ENCODE measurements at places on chromosomes 6 and 20.

- DNase-seq, result no peak
Measured at GRCh38 chr20:5660346-5660745, 89.9 kb upstream of the SHLD1 start.

DNA sequence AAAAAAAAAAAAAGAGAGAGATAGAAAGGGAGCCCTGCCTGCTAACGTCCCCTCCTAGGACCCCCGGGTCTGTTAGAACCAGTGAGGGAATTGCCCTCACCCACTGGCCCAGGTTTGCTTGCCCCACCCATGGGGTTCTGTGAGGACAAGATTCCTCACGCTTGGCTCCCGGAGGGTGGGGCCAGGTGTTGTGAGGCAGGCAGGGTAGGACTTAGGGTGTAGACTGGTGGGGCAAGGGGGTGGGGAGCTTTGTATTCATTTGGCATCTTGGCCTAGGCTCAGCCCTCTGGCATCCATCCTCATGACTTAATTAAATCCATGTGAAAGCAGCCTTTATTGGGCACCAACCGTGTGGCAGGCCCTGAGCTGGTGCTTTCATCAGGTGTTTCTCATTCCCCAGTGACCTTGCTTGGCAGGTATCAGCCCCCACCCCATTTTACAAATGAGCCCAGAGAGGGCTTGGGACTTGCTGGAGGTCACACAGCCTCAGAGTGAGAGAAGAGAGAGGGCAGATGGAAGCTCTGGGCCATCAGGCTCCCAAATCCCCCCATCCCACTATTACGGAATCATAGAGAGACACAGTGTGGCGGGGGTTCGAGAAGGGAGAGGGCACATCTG is 19.0 kb downstream of the RAB44 start:
- peak; percentile 87 for DNase-seq

DNA sequence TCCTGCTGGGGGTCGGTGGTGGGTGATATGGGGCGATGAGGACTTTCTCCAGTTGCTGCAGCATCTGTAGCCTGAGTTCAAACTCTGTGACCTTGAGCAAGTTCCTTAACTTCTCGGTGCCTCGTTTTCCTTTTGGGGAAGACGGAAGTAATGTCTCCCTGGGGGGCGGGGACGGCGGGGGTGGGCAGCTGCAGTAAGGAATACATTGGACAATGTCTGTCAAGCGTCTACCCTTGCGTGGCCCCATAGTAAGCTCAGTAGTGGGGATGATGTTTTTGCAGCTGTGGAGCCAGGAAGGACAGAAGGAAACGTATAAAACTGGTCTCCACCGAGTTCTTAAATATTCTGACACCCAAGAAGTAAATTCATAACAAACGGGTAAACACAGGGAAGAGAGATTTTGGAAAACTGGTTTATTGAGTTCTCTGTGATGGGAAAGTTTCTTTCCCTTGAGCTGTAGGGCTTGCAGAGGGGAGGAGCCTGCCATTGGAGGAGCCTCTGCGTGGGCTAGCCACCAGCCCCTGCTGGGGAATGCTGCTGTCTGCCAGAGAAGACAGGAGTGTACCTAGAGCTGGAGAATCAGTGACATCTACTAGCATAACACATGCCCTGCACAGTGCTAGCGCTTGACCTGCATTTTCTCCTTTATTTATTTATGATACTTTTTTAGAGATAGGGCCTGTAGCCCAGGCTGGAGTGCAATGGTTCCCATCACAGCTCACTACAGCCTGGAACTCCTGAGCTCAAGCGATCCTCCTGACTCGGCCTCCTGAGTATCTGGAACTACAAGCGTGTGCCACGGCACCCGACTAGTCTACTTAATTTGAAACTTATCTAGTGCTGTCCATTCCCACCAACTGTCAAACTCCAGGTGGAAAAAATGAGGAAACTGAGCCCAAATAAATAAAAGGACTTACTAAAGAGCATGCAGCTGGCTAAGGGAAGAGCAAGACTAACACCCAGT is 1.2 kb upstream of the ACSS1 start:
- DNase-seq, result no peak

DNA sequence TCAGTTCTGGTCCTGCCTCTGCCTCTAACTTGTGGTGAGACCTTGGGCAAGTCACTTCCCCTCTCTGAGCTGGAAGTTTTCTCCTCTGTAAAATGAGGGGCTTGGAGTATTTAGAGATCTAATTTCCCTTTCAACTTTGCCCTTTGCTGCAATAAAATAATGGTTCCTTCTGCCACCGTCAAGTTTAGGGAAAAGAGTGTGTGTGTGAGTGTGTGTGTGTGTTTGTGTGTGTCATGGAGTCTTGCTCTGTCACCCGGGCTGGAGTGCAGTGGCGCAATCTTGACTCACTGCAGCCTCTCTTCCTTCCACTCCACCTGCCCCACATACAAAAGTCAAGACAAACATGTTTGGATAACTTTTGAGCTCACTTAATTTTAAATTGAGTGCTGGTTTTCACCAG is 39.2 kb upstream of the PIM1 start:
- DNase-seq, result peak; percentile 83

DNA sequence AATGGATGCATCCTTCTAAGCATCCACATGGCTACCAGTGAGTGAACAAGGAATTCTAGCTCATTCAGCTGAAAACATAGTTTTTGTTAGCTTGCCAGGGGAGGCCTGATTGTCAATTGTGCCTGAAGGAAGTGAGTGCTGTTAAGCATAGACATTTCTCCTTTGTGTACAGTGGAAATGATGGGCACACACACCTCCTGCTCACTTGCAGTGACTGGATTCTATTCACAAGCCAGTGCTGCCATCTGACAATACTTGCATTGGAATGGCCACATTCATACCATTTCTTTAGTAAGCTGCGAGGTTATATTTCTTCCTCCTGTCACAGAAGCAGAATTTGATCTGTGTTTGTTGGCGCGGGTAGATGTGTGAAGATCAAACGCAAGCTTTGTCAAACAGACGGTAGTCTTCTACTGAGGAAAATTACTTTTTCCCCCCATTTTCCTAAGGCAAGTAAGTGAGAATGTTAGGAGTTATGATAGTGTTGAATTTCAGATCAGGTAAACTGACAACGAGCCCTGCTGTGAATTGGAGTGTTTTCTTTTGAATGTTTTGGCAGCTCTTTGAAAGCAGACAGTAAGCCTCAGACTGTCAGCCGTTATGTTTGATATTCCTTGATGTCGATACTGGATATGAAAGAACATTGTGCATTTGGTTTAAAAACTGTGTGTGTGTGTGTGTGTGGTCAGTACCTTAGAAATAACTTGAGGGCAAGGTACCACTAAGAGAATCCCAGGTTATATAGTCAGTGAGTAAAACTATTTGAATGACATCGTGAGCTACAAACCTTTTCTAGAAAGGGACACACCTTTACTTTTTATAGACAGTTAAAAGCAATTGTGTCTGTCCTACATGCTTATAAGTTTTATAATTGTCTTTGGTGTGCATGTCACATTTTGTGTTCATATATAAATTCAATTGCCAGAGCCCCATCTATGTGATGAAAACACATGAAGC is 84.2 kb upstream of the BMP2 start:
- DNase-seq, result no peak

GRCh38 chr20:38970302-38970701 is 8.2 kb downstream of the DHX35 start:
- peak; percentile 79 for DNase-seq

DNA sequence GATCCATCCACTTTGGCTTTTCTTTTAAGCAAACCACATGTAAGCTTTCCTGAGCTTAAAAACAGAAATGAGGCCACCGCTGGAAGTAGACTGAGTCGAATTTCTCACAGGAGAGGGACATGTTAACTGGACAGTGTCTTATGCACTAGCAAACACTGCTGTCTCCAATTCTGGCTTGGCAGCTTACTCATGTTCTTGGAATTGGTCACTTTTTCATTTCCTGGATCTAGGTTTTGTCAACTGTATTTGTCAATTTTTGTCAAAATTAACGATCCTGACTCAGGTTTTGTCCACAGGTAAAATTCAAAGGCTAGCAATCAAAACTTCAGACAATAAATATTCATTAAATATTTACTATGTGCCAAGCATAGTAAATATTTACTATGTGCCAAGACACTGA is 601.5 kb downstream of the RNF144B start:
- no peak for DNase-seq

DNA sequence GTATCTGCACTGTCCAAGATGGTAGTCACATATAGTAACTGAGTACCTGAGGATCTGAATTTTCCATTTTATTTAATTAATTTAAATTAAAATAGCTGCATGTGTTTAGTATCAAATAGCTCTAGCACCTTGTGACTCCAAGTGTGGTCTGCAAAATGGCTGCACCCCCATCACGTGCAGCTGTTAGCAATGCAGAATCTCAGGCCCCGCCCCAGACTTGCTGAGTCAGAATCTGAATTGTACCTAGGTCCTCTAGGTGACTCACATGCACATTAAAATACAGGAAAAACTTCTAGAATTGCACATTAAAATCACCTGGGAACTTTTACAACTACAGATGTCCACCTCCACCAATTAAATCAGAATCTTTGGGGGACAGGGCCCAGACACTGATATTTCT is 19.2 kb upstream of the FAM83C start:
- peak; percentile 87 for DNase-seq

- DNase-seq, result peak; percentile 61
Measured at GRCh38 chr6:11120271-11121005, 8.9 kb upstream of the ERVFRD-1 start.

DNA sequence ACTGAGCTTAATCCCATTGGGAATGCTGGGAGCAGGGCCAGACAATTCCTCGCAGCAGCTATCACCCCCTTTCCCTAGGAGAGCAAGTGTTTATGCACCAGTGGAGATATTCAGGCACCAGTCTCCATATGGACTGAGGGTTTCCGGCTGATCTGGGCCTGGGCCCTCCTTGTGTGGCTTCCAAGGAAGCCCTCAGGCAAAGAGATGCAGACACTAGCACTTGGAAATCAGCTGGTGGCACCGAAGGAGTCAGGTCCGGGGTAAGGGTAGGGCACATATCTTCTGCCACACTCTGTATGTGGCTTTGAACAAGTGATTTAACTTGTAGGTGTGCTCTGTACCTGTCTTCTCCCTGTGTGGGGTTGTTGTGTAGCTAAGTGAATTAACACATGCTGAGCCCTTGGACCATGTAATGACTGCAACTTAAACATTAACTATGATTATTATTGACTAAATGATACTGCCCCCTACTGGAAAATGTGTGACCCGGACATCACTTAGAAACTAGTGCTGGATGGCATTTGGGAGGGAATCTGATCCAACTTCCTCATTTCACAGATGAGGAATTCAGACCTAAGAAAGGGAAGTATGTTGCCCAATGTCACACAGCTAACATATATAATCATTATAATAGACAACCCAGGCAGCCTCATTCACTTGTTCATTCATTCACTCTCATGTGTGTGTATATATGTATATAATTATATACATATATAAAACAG is 19.3 kb upstream of the WFDC2 start:
- peak; percentile 62 for DNase-seq

- no peak for DNase-seq
Measured at GRCh38 chr20:48735112-48735511, 92.7 kb downstream of the PREX1 start.

DNA sequence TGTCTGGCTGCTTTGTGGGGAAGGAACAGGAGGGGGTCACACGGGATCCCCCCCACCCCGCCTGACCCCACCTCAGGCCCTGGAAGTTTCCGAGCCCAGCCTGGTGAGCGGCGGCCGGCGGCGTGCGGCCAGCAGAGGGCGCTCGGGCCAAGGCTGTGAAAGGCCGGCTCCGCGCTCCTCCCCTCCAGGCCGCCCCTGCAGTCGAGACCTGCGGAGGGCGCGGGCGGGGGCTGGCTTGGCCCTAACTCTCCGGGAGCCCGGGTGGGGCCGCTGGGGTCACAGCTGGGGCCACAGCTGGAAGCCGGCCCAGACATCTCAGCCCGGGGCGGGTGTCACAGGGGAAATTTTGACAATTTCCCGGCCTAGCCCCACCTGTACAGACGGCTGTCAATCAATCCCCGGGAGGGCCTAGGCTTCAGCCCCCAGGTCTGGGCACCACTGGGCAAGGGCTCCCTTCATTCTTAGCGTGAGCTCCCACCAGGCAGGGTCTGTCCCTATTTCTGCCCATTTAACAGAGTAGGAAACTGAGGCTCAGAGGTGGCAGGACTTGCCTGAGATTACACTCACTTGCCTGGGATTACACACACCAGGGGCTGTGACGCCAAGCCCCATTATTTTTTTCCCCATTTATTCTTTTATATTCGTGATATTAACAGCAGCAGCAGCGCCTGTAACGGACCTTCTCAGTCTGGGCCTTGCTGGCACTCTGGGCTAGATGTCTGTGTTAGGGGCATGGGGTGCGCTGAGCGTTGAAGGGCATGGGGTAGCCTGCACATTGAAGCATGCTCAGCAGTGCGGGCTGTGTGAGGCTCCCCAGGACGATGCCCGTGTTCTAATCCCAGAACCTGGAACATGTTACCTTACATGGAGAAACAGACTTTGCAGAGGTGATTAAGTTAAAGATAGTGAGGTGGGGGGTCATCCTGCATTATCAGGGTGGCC is 23.0 kb downstream of the ZBP1 start:
- DNase-seq, result peak; percentile 42

DNA sequence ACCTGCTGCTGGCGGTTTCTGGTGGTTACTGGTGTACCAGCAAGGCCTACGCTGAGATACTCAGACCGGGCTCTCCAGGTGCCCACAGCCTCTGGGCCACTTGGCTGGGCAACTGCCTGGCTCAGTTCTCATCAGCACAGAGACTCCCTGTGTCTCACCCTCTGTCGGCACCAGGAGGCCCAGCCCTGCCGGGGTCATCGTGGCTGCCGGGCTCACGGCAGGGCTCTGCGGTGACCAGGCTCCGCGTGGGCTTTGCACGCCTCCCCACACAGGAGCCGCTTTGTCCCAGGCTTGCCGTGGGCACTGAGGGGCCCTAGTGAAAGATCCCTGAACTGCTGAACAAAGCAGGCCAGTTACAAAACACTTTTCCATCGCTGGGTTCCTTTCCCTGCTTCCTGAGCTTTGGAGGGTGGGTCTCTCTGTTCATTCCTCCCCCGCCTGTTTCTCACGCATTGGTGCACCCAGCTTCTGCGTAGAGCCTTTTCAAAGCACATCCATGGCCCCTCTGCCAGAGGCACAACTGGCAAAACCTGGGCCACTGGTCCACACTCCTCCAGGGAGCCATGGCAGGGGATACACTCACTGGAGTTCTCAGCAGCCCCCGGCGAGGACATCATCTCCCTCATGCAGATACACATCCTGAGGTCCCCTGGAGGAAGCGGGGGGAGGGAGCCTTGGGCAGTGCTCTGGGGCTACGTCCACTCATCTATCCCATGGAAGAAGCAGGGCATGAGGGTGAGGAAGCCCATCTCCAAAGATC is 117.0 kb downstream of the NFATC2 start:
- DNase-seq, result no peak

- peak; percentile 44 for DNase-seq
Measured at GRCh38 chr6:76230711-76231110, 158.2 kb upstream of the IMPG1 start.

DNA sequence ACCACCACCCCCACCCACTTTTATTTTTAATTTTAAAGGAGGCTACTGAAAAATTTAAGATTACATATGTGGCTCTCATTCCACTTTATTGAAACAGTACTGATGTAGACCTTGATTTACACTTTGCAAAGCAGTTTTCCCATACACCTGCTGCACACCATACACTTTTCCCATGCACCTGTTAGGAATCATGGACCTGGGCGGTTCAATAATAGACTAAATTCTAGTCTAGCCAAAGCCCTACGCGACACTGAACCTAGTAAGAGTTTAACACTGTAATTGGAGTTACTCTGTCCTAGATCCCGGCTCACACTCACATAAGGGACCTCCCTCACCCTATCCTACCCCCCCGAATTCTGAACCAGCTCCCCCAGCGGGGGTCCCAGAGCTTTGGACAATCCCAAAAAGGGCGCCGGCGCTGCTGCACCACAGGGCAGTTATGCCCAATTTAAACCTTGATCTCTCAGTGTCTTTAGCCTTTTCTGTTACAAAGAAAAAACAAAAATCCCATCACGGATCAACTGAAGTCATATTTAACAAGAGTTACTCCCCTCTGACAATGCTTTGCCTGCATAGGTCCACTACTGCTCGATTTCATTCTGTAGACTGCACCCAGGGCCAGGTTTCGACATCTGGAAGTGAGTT is 2.4 kb upstream of the GCLC start:
- no peak for DNase-seq

Measured in epithelial cell of esophagus (primary cell).